CD4-positive, alpha-beta T cell treated with Interleukin-6 for 4 hours (primary cell): ENCODE measurements at places on chromosomes 2 and 18.

GRCh38 chr2:7962161-7962560 is 719.7 kb upstream of the ID2 start:
- no peak for DNase-seq

DNA sequence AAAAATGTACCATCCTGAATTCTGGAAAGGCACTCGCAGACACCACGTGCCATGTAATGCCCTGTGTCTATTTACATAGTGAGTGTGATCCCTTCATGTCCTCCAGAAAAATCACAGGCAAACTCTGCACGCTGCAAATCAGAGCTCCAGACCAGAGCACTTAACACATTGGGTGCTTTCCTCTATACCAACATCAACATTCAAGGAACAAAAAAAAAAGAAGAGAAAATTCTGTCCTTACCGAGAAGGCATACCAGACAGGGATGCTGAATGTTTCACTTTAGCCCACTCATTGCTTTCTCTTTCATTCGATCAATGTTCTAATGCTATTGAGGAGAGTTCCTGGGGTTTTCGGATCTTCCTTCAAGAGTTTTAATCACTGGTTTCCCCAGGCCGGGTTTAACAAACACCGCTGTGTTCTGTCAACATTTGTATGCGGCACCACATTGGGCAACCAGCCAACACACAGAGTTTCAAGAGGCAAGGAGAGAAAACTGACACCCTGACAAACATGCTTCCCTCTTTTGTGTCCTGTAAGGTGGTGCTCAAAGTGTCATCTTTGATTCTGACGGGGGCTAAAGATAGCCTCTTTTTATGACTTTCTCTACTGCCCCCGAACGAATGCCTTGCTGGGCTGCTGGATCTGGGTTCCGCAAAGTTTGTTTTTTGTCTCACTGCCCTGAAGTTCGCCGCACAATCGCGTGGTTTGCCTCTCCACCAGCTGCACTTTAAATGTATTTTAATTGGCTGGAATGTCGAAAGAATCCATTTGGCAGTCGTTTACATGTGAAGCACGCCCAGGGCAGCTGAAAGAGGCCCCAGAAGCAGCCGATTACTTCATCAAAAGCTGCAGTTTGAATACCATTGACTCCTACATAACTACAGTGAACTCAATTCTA is 106.4 kb upstream of the NCKAP5 start:
- no peak for DNase-seq

- DNase-seq: no peak
Measured at GRCh38 chr2:95044601-95045000, 19.1 kb downstream of the MAL start.

DNA sequence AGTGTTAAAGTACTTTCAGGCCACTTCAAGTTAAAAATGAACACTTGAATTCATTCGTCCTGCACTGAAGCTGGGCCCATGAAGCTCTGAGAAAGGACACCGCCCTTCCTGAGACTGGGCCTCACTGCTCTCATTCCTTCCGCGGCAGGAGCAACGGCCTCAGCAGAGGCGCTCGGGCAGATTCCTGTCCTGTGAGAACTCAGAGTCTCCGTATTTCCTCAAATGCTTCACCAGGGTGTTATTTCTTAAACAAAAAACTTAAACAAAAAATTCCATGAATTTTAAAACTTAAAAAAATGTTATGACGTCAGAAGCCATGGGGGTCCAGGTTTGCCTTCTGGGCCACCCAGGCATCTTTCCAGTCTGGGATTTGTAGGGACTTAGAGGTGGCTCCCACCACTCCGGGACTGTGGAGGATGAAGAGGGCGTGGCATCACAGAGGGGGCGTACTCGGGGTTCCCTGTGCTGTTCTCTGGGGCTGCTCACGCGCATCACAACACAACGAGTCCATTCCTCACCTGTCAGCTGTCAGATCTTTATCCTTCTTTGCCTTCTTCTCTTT is 115.9 kb upstream of the ASB18 start:
- no peak for DNase-seq

GRCh38 chr18:49189772-49190171 is 239.0 kb upstream of the SMAD7 start:
- no peak for DNase-seq

GRCh38 chr2:43158259-43158880 is 68.0 kb downstream of the ZFP36L2 start:
- peak; percentile 81 for DNase-seq

GRCh38 chr2:232675381-232675780 is 21.8 kb upstream of the GIGYF2 start:
- DNase-seq: no peak

DNA sequence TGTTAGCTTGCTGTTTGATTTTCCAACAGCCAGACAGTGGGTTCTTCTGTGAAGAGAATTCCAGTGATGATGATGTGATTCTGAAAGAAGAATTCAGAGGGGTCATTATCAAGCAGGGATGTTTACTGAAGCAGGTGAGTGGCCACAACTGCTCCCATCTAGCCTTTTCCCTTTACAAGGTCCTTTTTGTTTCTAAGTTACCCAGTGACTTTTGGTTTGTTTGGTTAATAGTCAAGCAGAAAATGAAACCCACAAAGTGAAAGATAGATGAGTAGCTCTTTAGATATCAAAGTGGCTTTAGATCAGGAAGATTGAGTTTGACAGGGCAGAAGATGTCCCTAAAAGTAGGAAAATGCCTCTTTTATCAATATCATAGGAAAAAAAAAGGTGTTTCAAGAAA is 23.3 kb downstream of the PLEK start:
- DNase-seq: no peak

GRCh38 chr18:63677500-63678225 is 16.0 kb upstream of the SERPINB3 start:
- no peak for DNase-seq

GRCh38 chr18:27428120-27428519 is 243.0 kb upstream of the CHST9 start:
- DNase-seq: no peak

GRCh38 chr2:74290066-74290465 is 53.1 kb downstream of the SLC4A5 start:
- no peak for DNase-seq

DNA sequence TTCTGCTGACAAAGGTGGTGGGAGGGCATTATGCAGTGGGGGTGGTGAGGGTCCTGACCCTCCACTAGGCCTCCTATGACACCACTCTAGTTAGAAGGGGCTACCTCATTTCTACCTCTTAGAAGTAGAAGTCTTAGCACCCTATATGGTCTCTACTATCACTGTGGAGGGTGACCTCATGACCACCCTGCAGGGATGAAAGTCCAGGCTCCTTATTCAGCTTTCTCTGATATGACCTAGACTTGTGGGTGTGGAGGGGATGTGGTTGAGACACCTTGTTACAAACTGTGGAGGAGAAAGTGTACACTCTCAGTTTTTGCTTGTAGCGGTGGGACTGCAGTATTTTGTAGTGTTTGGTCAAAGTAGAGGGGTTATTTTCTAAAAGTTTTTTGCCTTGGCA is 18.6 kb downstream of the TMEM182 start:
- DNase-seq: no peak

- no peak for DNase-seq
Measured at GRCh38 chr2:134737671-134738070, 18.9 kb upstream of the TMEM163 start.

DNA sequence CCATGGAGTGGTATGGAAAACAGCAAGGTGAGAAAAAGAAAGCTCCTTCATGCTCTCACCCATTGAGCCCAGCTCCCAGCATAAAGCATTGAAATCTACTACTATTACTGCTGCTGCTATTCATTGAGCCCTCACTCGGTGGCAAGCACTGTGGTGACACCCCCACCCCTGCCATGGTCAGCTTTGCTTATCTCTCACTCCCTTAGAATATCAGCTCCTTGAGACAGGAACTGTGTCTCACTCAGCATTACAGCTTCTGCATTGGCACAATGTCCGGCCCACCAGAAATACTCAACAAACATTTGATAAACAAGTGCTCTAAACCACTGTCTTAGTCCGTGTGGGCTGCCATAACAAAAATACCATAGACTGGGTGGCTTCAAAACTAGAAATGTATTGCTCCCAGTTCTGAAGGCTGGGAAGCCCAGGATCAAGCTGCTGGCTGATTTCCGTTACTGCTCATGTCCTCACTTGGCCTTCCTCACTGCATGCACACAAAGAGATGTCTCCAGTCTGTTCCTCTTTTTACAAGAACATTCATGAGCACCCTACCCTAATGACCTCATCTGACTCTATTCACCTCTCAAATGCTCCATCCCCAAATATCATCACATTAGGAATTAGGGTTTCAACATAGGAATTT is 116.3 kb downstream of the ZBTB7C start:
- DNase-seq: no peak

- DNase-seq: peak; percentile 9
Measured at GRCh38 chr2:161384864-161385263, 31.2 kb upstream of the TBR1 start.

GRCh38 chr18:38670486-38670885 is 1104.9 kb upstream of the CELF4 start:
- no peak for DNase-seq

DNA sequence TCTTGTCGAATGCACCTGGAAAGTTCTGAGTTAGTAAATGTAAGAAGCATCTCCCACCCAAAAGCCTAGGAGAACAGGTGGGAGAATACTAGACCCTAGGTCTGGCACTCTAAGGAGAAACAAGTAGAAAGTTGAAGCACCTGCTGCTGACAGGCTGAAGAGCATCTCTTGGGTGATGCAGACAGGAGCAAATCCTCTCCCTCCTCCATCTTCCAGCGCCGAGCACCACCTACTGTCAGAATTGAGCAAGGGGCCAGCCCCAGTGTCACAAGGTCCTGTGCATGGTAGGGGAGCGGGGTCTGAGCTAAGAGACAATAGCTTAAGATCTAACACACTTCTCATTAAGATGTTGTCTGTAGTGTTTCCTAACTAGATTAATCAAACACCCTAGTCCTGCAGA is 52.9 kb downstream of the HK2 start:
- DNase-seq: no peak

DNA sequence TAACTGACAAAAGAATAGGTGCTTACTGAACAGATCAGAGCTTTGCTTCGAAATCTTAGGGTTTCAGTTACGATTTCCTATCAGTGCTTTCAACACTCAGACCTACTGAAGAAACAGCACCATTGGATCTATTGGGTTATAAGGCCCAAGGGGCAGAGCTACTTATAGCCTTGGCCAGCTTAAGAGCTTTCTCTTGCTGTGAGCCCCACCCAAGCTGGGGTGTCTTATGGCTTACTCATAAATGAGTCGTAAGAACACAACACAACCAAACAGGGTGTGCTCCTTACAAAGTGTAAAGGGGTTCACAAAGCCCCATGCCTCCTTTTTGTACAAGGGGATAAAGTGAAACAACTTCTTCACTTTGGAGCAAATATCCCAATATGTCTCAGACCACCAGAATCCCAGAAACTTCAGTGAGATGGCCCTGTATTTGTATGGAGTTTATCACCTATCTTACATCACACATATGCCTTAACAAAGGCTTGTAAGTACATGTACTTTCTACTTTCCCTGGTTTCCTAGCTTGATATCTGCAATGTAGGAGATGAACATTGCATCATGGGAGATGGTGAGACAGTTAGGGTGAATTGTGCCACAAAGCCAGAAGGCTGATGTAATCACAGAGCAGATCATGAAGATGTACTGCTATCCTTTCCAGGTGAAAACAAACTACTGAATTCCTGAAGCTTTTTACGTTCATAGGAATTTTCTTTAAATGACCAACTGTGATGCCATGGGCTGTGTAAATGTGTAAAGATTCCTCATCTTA is 115.5 kb upstream of the GLI2 start:
- no peak for DNase-seq

DNA sequence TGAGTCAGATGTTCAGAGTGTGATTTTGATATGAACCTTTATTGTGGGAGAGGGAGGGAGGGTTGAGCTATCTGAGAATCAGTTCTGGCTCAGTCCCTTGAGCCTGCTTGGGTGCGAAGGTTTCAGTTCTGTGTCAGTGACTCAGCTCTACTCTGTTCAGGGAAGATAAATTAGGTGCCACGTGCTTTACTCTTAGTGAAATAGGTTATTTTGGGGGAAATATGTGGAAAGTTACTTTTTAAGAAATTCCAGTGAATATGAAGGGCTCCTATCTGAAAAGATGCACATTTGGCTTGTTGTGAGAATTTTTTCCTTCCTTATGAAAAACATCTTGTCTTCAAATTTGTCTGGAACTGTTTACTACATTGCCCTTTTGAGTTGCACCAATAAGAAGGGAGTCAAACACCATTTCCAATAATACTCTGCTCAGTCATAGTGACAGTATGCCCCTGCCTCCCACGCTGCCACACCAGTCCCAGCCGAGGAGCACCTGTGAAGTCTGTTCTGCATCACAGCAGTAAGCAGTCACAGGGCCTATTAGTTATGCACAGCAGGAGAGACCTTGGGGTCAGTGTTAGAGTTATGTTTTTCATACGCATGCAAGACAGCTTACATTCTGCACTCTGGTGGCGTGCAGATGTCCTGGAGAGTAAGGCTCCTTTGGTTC is 32.8 kb upstream of the DNAH7 start:
- peak; percentile 22 for DNase-seq

GRCh38 chr2:134408386-134408785 is 154.5 kb downstream of the MGAT5 start:
- peak; percentile 11 for DNase-seq

DNA sequence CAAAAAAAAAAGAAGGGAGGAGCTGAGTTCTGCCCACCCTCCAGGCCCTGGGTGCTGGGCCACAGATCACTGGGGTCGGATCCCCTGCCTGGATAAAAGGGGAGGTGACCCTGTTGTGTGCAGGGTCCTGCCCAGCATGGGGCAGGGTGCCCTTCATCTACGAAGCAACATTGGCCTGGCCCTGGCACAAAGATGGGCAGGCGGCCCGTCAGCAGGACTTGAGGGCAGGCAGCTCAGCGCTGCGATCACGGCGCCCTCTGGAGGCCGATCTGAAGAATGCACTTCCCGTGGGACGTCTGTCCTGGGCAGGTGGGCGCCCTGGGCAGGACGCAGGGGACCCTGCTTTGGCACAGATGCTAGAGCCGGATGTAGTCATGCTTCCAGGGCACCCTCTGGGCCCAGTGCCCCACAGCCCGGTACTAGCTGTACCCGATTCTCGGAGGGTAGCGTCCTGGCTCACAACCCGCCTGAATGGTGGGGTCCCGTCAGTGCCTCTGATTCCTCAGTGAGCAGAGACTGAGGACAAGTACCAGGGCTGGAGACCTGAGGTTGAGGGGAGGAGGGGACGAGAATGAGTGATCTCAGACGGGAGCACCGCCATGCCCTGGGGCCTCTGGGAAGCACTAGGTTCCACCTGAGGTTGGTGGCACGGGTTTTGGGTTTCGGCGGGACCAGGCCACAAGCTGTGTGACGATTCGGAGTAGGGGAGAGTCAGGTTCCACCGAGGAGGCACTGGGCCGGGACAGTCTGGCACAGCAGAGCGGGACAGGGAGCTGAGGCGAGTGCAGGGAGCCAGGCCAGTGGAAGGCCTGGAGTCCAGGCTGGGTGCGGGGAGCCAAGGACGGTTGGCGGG is 18.0 kb downstream of the ARID5A start:
- DNase-seq: peak; percentile 76
